ENCODE measurements at places on chromosomes 13 and 19. TPM values are rescaled to one million over a fixed set of nuclear protein-coding genes. Genes with fewer than 3 reads are reported as not detected.

The ZNF493 gene
- total RNA-seq: 37.1 TPM

The SYCN gene
- not detected for total RNA-seq

The SPATA13 gene
- 11.3 TPM for total RNA-seq

The IGFL1 gene
- not detected for total RNA-seq

The LILRB2 gene
- 0.72 TPM for total RNA-seq

The LRFN3 gene
- 3.0 TPM for total RNA-seq

The MADCAM1 gene
- total RNA-seq: 1.1 TPM

- no peak for DNase-seq
Observed at GRCh38 chr13:90416519-90416918, 931.0 kb upstream of the MIR17HG start.

GRCh38 chr13:99501848-99502301 is 603 bp downstream of the TM9SF2 start:
- DNase-seq: peak; percentile 57

DNA sequence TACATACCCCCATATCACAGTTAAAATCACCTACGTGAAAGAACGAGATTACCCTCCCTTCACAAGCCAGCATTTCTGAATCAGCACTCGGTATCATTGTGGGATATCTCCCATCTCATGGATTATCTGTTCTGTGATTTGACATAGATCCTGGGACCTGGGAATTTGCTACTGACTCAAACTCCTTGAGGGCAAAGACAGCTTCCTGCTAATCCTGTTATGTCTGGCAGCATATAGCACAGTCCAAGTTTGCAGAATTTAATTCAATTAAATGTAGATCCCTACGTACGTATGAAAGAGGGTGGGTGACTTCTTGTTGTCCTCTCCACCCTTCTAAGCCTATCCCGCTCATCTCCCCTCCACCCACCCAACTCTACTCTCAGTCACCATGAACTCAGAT is 476.5 kb downstream of the KLF5 start:
- no peak for DNase-seq

- DNase-seq: no peak
Observed at GRCh38 chr19:35021596-35021995, 8.7 kb upstream of the SCN1B start.

GRCh38 chr13:52061587-52061986 is 37.1 kb downstream of the UTP14C start:
- DNase-seq: peak; percentile 11

- no peak for DNase-seq
Observed at GRCh38 chr19:33699754-33700407, 78.1 kb downstream of the CHST8 start.

- DNase-seq: no peak
Observed at GRCh38 chr13:32956595-32956933, 59.7 kb upstream of the KL start.

Data from tongue (tissue), 3 donors.